ENCODE measurements at places on chromosomes 1 and 21.

DNA sequence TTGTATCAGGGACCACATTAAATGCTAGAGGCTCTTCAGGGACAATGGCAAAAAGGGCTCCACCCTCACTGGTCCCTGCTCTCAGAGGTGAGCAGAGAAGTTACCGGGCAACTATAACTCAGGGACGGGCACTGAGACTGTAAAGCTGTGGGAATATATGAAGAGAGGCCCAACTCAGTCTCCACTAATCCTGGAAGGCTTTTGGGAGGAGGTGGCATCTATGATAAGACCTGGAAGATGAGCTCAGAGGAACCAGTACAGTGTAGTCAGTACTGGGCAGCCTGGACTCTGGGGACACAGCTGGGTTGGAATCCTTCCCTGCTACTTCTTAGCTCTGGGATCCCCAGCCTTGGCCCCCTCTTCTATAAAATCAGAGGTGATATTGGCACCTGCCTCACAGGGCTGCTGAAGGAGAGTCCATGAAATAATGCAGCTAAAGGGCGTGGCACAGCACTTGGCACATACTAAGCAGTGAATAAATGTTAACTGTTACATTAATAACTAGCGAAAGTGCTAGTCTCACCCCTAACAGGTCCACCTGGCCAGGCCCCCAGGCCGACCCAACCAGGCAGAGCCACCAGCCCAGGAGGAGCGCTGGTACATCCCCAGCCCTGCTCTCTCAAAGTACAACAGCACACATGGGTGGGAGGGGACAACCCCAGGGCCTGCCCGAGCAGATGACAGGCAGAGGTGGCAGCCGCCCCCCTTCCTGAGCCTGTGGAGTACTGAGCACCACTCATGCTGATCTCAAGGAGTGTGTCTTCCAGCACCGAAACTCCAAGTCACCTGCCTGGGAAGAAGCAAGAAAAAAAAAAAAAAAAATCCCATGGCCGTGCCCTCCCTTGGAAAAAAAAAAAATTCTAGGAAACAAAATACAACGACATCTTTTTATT is 62.7 kb downstream of the CASZ1 start:
- no peak for DNase-seq

DNA sequence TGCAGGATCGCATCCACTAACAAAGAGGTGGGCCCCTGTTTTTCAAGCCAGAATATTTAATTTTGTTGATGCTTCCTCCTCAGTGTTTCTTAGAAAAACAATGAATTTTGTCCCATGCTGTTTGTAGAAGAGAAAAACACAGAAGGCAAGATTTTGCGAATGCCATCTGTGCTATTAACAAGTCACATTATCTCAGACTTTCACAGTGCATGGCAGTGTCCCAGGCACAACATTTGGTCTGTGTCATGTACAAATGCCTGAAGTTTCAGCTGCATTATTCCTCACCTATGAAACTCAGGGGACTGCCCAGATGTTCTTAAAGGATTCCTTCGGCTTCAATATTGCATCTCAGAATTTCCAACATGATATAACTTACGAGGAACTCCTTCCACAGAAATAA is 99.6 kb upstream of the ZC3H11B start:
- no peak for DNase-seq

- no peak for DNase-seq
These were observed 1.1 kb downstream of the PATJ start for GRCh38 chr1:61743431-61743705.

- no peak for DNase-seq
These were observed 7.4 kb downstream of the CFAP74 start for GRCh38 chr1:1996207-1996651.

GRCh38 chr1:2609319-2610035 is 22.9 kb downstream of the PRXL2B start:
- no peak for DNase-seq

- no peak for DNase-seq
These were observed 275.4 kb upstream of the NR5A2 start for GRCh38 chr1:199751962-199752687.

DNA sequence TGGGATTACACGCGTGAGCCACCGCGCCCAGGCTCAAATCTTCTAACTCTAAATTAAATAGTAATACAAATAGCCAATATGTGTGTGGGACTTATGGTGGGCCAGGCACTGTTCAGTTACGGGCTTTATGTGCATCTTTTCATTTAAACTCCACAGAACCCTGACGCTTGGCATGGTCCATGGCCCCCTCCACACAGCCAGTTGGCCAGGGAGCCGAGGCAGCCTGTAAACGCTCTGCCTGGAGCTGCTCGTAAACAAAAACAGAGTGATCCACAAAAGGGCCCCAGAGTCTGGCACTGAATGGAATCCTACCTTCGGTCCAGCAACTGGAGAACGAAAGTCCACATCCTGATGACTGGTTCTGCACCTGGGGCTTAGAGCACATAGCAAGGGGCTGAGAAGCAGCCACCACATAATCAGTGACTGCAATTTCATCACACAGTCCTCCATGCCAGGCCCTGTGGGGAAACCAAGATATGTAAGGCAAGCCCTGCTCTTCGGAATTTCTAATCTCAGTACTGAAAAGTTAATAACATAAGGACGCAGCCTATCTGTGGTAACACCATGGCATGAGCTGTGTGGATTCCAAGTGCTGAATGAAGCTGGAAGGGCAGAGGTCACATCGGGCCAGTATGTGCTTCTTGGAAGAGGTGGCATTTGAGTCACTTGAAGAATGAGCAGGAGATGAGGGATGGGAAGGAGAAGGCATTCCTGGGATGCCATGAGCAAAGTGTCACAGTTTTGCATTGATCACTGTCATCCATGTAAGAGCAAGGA is 13.5 kb upstream of the ADAMTSL4 start:
- no peak for DNase-seq

DNA sequence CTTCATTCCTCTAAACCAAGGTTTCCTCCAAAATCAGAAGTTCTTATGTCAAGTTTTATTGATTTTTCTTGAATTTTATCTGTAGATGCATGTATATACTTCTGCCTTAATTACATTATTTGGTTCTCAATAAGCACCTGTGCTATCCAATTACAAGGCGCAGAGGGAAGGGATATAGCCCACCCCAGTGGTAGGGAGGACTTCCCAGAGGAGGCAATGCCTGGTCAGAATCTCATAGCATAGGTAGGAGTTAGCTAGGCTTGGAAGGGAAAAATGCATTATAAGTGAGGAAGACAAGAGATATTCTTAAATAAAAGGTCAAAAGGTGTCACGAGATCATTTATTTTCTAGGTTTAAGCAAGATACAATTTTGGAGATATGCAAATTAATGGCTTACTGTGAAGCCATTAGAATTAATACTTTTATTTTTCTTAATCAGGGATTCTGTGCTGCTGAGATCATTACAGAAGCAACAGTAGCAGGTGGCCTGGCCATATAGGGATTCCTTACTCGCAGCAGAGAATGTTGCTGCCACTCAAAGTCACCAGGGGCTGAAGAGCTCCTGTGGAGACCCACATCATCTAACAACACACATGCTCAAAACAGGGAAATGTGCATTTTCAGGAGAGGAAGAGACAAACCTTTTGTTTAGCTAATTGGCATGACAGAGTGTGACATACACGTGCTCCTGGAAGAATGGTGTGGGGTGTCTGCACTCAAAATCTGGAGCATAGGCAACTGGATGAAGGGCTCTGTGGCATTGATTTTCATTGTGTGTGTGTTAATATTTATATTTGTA is 178.3 kb downstream of the ATG4C start:
- DNase-seq: no peak

GRCh38 chr1:36989241-36989640 is 45.1 kb downstream of the GRIK3 start:
- DNase-seq: no peak

GRCh38 chr1:43021547-43022474 is 63.1 kb upstream of the SLC2A1 start:
- no peak for DNase-seq

DNA sequence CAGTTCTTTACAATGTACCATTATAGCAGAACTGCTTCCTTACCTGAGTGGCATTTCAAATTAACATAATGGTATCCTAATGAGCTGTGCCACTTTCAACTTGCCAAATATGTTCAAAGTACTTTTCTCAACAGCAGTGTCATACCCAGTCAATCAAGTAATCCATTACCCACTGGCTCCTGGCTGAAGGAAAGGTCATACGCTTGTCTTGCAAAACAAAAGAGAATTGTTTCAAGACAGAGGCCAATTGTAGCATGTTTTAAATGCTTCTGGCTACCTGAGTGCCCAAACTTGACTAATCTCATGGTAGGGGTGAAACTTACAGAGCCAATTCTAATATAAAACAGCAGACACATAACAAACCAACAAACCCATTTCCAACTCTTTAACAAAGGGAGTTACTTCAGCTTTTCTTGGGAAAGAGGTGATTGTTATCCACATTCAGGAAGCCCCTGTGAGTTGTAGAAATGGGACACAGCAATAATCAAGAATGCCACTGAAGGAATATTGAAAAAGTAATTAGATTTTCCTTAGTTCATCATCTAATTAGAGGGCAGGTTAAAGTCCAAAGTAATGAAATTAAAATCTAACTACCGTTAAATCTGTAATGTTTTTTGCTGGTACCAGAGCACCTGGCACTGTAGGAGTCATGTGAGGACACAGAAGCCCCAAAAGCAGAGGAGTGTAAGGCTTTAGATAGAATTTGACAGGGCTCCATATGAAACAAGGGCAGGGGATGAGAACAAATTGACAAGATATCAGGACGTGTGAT is 241.9 kb downstream of the RWDD3 start:
- DNase-seq: no peak

GRCh38 chr1:64162151-64162550 is 41.3 kb upstream of the UBE2U start:
- DNase-seq: no peak

DNA sequence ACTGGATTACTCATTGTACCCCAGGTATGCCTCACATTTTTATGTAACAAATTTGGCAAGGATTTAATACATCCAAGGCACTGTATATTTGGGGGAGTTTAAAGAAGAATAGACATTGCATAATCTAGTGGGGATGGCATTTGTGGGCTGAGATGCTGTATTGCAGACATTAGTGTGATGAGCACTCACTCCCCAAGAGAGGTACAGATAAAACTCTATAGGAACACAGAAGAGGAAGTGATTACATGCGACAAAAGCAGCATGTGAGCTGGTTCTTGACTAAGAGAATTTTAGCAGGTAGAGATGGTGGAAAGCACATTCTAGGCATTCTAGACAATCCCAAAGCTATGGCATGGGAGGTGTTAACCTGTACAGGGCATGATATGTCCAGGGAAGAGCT is 24.2 kb upstream of the CDC14A start:
- DNase-seq: no peak

DNA sequence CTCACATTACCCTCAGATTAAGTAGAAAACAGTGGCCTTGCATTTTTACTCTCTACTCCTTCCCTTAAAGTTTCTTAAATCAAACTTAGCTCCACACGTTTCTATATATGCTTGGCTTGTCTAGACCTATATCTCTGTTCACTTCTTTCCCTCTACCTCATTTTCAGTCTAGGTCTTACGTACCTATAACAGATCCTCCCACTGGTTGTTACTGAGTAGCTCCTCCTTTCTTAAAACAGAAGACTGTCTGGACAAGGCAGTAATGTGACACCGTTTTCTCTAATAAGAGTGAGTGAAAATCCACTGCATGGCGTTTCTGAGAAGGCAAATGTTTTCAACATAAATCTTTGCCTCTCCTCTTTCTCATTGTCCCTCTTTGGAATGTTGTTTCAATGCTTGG is 211.7 kb upstream of the POGK start:
- DNase-seq: no peak

DNA sequence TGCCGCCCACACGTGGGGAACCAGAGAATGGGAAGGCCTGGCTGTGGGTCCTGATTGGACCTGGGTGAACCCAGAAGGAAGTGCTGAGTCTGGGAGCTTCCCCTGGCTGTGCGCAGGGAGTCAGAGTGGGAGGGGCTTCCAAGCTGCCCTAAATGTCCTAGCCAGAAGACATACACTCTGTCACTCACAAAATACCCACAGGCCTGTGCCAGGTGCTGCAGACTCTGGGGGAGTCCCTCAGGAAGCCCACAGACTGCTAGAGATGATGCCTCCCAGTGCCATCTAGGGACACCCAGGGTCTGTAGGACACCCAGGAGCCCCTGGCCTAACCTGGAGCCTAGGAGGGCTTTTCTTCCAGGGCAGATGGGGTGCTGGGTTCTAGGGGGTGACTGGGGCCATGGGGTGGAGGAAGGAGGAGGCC is 33.7 kb upstream of the LRP8 start:
- no peak for DNase-seq

DNA sequence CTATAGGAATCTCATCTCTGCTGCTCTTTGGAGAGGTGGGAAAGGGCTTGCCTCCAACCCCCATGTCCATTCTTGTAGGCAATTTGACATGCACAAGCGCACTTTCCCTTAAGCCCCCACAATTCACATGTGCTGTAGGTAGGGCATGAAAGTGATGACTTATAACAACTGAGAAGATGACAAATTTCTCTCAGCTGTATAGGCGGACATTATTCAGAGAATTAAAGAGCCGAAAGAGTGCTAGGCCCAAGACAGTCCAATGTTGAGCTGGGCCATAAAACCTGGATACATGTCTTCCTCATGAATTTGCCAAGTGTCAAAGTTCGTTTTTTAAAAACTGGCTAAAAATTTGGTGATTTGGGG is 106.3 kb upstream of the LYPLAL1 start:
- DNase-seq: no peak

DNA sequence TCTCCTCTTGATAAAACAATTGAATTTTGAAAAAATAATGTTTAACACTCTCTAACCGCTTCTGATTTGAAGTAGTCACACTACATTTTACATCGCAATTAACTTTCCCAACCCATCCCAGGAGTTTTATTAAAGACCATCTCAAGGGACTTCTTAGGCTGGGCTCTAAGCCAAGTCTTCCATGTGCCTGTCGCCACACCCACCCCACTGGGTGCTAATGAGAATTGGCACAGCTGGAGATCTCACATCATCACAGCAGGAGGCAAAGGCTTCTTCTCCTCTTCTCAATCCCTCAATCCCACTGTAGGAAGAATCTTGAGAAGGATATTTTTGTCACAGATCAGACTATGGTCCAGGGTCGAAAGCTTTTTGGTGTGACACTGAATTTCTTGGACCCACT is 328.9 kb downstream of the NUF2 start:
- no peak for DNase-seq

DNA sequence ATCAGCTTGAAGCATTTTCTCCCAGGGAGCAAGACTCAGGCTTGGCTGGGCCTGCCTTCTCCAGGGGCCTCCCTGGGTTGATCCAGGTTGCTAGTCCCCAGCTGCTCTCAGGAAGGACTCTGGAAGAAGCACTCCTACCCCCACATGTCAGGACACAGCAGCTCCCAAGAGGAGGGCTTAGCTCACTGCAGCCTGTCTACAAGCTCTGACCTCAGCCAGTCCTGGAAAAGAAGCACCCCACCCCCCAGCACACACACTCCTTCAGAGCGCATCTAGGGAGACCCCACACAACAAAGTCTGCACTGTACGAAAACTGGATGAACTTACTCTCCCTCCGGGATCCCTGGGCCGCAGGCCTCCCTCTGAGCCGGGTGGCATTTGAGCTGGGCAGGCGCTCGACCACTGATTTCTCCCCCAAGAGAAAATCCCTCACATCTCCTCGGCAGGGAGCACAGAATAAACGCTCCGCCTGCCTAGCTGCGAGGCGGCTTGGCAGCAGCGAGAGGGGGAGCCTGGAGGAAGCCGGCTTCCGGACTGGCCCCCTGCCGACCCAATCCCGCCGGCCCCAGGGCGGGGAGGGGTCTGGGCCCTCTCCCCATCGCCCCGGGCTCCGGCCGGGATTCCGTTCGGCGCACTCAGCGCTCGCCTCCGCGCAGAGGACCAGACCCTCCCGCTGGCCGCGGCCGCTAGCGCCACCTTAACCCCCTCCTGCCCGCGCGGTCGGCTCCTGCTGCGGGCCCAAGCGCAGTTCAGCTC is at the start of gene KCNA2:
Gene KCNA2 (minus strand): TSS at position 458 of the 756 bp plus-strand sequence. CDS start 1,576 bp downstream, outside the sequence.
- DNase-seq: no peak

GRCh38 chr1:225258811-225259210 is 169.0 kb downstream of the LBR start:
- no peak for DNase-seq
